ENCODE measurements at places on chromosomes 12 and 14.
A peak's percentile ranks its signal among the peaks of the same experiment; 100 is the strongest.

- DNase-seq: no peak
These were observed 31.7 kb downstream of the TDG start for GRCh38 chr12:103997286-103997900.

DNA sequence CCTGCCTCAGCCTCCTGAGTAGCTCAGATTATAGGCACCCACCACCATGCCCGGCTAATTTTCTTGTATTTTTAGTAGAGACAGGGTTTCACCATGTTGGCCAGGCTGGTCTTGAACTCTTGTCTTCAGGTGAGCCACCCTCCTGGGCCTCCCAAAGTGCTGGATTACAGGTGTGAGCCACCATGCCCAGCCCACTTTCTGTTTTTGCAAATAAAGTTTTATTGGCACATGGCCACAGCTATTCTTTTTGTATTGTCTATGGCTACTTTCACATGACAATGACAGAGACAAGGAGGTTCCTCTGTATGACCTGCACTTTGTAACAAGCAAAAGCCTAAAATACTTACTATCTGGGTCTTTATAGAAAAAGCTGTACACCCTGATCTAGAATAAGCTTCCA, 19.7 kb upstream of the DIABLO start:
- DNase-seq: no peak

DNA sequence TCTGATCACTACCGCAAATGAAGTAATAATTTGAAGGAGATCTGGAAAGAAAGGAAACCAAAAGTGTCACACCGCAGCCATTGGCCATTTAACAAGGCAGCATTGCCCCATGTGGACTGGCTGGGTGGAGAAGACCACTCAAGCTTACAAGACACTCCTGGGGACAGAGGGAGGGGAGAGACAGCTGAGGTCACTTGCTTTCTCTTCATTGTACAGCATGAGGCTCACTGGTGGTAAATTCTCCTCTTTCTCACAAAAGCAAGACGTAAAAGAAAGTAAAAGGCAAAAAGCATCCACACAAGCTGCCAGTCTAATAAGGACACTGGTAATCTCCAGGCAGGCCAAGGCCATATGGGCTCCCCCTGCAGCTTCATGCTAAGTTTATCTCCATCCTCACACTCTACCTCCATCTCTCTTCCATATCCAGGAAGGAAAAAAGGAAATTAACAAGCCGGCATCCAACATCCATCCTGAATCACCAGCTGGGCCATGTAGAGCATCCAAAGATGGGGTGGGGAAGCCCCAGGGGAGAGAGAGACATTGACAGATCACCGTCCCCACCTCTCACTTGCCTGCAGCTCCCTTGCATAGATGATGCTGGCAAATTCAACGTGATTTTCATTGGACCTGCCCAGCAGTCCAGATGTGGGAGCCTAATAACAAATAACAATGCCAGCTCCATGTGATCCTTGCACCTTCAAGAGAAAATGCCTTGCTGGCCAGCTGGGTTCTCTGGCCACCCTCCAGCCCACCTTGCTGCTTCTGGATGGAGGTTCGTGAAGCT, 100.6 kb downstream of the DPF3 start:
- no peak for DNase-seq

GRCh38 chr12:105705765-105706164, 375.3 kb downstream of the C12orf75 start:
- no peak for DNase-seq

DNA sequence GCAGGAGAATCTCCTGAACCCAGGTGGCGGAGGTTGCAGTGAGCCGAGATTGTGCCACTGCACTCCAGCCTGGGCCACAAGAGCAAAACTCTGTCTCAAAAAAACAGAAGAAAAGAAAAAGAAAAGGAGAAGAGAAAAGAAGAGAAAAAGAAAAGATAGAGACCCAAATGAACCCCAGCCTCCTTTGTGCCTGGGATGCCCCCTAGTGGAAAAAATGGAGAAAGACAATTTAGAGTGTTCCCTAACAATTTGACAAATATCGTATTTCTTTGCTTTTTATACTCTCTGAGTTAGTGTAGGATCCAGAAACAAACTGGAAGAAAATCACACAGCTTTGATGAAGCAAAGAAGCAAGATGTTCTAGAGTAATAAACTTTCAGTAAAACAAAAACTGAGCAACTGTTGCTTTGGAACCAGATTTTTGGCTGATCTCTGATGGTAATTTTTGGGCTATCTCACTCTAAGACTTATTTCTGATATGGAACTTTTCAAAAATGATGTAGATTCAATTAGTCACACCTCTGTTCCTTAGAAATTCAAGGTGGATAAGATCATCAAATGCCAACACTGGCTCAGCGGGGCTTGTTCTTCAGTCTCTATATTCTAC, 18.6 kb upstream of the PRKAB1 start:
- peak; percentile 11 for DNase-seq

- DNase-seq: no peak
These were observed 136.4 kb downstream of the MDGA2 start for GRCh38 chr14:47539031-47539461.

- DNase-seq: peak; percentile 67
These were observed 24.8 kb downstream of the FOS start for GRCh38 chr14:75303381-75303789.

DNA sequence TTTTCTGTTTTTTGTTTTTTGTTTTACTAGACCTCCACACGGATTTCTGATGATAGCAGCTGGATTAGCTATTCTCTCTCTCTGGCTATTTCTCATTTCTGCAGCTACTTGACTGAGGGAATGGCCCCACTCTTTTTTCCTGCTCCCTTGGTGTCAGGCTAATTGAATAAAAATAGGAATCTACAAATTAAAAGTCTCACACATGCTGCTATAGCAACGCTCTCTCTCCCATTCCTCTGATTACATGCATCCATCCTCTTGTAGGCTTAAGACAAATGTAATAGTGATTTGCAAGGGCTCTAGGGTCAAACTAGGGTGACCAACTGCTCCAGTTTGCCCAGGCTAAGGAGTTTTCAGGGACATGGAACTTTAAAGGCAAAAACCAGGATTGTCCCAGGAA, 221.8 kb downstream of the PHLDA1 start:
- DNase-seq: no peak

DNA sequence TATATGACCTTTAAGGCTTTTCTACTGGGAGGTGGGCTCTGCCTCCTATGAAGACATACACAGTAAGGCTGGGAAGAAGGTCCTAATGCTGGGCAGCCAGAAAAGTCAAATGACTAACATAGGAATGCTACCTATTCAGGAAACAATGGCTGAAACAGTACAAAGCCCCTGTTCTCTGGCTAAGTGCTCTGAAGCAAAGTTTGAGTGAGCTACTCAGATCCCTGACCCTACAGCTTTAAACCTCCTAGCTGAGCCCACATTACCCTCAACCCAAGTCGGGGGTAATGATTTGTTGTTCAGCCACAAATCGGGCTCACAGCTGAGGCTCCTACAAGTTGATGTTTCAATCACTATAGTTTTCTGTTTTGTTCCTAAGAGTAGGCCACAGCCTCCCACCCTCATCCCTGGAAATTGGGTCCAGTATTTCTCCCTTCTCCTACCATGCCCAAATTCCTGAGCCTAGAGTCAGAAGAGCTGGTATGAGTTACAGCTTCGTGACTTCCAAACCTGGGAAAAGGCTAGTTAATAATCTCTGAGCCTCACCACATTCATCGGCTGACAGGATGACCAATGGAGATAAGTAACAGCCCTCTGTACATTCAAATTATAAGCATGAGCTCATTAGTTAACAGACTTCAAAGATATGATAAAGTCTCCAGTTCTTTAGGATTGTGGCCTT, 46.5 kb downstream of the BTBD7 start:
- DNase-seq: no peak

GRCh38 chr14:56687123-56687522, 107.5 kb downstream of the TMEM260 start:
- DNase-seq: no peak

GRCh38 chr12:26126340-26127284, 1.8 kb upstream of the BHLHE41 start:
- DNase-seq: no peak

DNA sequence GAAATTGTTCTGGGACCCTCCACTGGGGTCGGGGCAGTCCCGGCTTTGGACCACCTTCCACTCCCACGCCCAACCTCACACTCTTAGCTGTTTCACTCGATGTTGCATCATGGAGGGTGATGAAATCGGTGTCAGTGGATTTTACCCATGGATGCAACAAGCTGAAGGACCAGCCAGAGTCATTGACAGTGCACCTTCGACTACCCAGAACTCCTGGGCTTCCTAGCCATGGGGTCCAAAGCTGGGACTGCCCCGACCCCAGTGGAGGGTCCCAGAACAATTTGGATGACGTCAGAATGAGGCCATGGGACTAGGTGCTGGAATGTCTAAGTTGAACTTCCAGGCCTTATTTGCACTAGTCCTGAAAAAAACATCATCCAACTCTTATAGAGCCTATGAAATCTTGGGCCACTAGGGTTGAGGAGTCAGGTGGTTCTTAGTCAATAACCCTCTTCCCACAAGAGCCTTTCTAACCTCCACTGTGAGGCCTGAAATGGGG, 882 bp upstream of the IL23A start:
- DNase-seq: no peak

DNA sequence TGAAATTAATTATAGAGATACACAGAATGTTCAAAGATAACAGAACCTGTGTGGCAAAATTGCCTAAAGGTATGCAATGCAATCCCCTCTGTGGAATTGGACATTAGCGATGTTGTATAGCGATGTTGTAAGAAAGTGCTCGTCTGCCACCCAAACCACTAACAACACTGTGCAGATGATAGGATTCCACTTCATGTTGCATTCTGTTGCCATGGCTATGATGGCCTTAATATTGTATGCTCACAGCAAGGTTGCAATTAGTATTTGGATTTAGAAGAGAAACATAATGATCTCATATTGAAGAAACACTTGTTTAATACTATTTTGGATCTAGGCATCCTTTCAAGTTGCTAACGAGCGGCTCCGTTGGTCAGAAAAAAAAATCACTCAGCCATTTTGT, 260.3 kb downstream of the BCAT1 start:
- no peak for DNase-seq
